ENCODE measurements at places on chromosomes 1 and 21.

DNA sequence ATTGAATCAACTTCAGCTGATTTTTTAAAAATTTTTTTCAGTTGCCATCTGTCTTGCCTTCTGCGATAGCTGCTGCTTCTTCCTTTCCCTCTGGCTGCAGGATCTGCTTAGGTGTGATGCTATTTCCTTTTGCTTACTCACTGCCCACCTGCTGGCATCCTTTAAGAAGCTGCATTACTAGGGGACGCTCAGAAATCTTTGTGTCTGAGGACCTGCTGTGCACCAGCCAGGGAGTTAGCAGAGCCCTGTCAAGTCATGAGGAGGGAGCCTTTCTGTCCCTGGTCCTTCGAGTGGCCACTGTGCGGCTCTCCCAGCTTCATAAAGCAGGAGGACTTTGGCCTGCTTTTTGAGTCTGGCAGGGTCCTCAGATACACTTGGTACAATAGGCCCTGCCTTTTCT, 327.8 kb downstream of the USH2A start:
- no peak for DNase-seq

GRCh38 chr1:54338464-54338863, 67.7 kb downstream of the SSBP3 start:
- no peak for DNase-seq

- no peak for DNase-seq
These were observed 20.5 kb upstream of the UBL4B start for GRCh38 chr1:110091791-110092190.

DNA sequence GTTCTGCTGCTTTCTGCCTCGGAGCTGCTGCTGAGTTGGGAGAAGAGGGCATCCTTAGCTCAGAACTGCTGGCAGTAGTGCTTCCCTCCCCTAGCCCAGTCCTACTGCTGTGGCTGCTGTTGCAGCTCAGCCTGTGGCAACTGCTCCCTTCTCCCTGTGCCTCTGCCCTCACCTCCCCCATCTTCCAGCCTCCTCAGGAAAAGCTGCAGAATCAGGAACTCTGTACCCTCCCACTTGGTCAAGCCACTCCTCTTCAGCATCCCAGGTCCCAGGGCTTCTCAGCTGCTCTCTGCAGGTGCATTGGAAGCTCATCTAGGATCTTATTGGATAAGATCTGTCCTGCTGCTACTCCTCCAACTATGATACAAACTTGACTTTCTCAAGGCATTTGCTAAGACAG, 316.7 kb downstream of the BRINP2 start:
- DNase-seq: no peak

GRCh38 chr1:162185314-162186025, 116.0 kb downstream of the NOS1AP start:
- DNase-seq: no peak
